ENCODE measurements at places on chromosomes 2 and 18.
A peak's percentile ranks its signal among the peaks of the same experiment; 100 is the strongest.

DNA sequence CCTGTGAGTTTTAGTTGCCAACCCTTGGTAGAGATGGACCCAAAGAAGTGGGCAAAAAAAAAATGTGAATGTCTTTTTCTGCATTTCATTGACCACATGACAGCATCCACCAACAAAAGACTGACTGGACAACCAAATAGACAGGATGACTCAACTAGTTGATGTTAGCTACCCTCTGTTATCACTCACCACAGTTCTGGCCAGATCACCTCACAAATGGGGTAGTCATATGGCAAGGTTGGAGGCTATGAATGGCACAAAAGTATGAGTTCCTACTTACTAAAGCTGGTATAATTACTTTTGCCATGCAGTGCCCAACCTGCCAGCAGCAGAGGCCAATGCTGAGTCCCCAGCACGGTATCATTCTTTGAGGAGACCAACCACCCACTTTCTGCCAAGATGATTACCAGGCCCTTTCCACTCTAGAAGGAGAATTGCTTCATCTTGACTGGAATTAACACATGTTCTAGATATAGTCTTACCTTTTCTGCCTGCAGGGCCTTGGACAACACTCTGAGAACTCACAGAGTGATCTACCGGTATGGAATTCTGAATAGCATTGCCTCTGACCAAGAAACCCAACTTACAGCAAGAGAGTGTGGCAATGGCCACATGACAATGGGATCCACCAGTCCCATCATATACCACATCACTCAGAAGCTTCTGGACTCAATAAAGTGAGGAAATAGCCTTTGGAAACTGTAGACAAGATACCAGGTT, 20.1 kb upstream of the TCF7L1 start:
- no peak for DNase-seq

GRCh38 chr2:126571403-126571802, 84.6 kb upstream of the GYPC start:
- DNase-seq = no peak

- DNase-seq = no peak
Measured at GRCh38 chr18:35868915-35869314, 103.6 kb upstream of the RMP24 start.

DNA sequence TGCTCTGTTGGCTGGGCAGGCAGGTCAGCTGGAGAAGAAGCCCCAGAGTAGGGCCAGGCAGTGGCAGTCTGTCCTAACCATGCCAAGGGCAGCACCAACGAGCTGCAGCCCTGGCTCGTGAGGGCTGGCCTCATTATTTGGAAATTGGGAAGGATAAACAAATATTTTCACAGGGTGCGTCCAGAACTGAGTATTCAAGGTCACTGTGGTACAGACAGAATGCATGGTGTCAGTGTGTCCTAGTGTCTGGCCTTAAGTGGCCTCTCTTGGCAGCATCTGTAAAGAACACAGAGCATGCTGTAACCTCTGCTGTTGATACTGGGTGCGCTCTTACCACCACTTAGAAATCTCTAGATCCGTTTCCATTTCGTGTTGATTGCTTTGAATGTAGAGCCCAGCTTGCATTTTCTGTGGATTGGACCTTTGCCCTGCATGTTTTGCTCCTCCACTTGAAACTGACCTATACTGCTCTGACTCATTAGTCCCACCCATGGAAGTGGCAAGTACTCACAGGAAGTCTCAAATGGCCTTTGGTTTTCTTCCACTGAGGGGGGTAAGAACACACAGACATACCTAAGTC, 88.2 kb downstream of the GREB1L start:
- no peak for DNase-seq

DNA sequence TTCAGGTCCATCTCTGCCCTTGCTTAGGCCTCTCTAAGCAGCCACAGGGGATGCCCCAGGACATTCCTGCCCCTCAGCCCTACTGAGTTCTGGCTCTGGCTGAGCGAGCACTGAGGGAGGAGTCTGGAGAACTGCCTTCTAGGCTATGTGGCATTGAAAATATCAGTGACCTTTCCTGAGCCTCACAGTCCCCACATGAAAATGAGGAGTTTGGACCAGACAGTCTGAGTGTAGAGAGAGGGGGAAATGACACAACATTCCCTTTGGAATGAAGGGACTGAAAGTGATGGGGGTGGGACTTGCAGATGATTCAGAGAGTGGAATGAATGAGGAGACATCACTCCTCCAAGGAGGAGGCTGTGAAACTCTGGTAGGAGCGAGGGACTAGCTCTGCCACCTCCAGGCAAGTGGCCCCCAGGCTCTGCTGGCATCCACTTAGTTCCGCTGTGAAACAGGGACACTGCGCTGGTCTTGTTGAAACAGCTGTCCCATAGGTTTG, 8.0 kb downstream of the TNS1 start:
- DNase-seq = no peak

- DNase-seq = no peak
Measured at GRCh38 chr2:72953976-72954375, 36.7 kb downstream of the EMX1 start.

GRCh38 chr2:215748446-215748845, 264.9 kb downstream of the MREG start:
- DNase-seq = no peak

- DNase-seq = no peak
Measured at GRCh38 chr2:189511210-189511959, 69.2 kb downstream of the SLC40A1 start.

- no peak for DNase-seq
Measured at GRCh38 chr2:202017940-202018339, 15.7 kb upstream of the FZD7 start.

- peak; percentile 52 for DNase-seq
Measured at GRCh38 chr2:37809525-37809924, 115.6 kb upstream of the RMDN2 start.

GRCh38 chr2:47221039-47221438, 65.9 kb upstream of the STPG4 start:
- DNase-seq = no peak

GRCh38 chr2:104583811-104584210, 270.1 kb upstream of the POU3F3 start:
- DNase-seq = no peak

GRCh38 chr2:72629062-72629461, 196.8 kb downstream of the EXOC6B start:
- DNase-seq = no peak

DNA sequence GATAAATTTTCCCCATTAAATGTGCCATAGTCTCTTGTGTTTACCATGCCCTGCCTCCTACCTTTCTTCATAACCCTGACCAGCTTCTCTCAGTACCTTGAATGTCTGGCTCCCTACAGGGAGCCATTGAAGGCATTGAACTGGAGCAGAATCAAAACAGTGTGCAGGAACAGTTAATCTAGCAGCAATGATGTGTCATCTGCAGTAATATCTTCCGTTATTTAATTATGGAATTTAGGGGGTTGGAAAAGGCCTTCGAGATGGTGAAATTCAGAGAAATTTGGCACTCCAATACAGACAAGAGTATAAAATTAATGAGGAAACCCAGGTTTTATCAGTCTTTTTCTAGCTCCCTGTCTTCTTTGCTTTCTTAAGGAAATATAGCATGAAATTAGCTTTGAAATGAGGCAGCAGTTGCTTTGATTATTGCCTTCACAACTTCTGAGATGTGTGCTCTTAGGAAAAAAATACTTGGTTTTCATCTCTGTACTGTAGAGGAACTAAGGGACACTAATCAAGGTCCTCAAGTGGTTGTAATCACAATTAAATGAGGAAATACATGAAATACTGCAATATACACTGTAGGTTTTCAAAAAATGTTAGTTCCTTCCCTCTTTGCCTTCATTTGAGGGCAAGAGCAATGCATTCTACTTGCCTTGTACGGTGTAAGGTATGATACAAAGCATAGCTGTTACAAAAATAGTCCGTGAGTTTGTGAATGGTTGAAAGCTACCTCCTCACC, 369.1 kb downstream of the SETBP1 start:
- no peak for DNase-seq

- no peak for DNase-seq
Measured at GRCh38 chr2:162072976-162073887, 783 bp downstream of the DPP4 start.

- no peak for DNase-seq
Measured at GRCh38 chr2:48514348-48515003, 15.5 kb upstream of the STON1 start.

- DNase-seq = no peak
Measured at GRCh38 chr18:21684731-21685130, 19.8 kb downstream of the ABHD3 start.

GRCh38 chr18:36762074-36762473, 66.7 kb downstream of the TPGS2 start:
- no peak for DNase-seq

- no peak for DNase-seq
Measured at GRCh38 chr2:239271882-239272281, 128.9 kb downstream of the HDAC4 start.

- DNase-seq = no peak
Measured at GRCh38 chr18:46484971-46485370, 172.0 kb downstream of the LOXHD1 start.

DNA sequence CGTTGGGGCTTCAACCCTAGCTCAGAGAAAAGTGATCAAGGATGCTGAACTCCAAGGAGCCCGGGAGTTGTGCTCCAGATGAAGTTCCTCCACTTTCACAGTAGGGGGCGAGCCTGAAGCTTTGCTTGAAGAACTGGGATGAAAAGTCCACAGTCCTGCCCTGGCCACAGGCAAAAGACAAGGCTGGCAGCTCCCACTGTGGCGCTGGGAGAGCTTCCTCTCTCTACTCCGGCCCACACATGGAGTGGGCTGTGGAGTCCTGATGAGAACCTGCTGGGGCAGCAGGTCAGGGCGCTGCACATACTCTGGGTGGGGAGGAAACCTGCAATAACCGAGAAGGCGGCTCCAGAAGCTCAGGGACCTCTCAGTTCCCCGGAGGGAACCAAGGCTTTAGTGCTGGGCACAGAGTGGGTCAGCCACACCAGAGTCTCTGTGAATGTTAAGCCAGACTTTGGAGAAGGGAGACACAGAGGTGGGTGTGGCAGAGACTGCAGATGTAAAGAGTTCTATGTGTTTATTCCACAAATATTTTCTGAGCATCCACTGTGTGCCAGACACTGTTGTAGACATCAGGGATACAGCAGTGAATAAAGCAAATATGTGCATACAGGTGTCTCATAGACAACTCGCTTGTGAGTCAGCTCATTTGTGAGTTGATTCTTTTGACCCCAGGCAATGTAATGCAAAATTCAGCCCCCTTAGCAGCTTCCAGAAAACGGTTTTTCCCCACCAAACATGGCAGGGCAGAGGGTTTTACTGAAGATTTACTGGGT, 48.0 kb upstream of the MRPL33 start:
- DNase-seq = peak; percentile 30

DNA sequence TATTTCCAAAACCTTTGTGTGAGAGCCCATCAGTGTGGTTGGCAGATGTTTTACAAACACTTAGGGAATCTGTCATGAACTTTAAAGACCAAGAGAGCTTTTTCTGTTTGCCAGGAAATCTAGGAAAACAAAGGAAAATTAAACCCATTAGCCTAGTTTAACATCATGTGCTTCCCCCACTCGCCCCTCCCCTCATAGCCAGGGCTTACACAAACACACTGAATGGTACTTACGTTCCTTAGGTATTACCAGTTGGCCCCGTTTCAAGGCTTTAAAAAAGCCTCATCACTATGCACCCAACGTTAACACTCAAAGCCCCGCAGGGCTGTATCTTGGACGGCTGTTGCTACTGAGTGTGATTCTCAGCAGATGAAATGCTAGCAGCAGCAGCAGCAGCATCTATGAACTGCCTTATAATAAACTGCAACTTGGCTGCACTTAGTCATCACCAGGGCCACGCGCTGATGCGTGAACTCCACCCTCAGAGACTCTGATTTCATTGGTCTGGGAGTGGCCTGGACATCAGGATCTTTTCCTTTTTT, 20.1 kb upstream of the TTC39C start:
- DNase-seq = no peak

DNA sequence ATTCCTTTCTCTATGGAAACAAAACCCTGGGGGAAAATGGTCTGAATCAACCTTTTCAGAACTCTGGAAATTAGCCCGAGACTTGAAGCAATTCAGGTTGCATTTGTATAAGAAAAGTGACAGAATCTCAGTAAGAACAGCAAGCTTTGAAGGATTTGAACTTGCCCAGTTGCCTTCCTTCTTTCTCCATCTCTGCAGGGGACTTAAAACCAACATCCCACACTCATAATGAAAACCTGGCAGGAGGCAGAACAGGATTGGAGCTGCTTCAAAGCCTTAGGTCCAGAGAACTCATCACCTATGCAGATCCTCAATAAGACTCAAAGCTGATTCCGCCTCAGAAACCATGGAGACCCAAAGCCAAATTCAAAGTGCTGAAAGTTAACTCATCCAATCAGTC, 790.5 kb upstream of the ID2 start:
- no peak for DNase-seq

DNA sequence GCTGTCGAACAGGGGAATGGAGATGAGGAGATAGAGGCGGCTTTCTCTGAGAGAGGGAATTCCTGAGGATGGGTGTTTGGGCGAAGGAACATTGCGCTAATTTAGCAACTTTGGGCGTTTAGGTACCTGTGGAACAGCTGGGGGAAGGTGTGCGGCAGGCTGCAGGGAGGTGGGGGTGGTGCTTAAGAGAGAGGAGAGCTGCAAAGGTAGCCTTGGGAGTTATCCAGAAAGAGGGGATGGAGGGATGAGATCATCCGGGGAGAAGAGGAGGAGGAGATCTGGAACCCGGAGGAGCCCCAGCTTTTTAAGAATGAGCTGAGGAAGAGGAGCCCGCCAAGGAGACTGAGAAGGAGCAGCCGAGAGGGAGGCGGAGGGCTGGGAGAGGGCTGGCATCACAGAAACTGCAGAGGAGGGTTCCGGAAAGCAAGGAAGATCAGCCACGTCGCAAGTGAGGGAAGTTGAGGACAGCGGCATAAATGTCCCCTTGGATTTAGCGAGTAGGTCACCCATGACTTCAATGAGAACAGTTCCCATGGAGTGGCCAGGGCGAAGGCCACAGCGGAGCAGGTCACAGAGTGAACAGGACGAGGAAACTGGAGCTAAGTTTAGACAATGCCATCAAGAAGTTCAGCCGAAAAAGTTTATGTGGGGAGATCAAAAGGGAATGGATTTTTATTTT, 174.7 kb downstream of the KLHL29 start:
- DNase-seq = no peak

DNA sequence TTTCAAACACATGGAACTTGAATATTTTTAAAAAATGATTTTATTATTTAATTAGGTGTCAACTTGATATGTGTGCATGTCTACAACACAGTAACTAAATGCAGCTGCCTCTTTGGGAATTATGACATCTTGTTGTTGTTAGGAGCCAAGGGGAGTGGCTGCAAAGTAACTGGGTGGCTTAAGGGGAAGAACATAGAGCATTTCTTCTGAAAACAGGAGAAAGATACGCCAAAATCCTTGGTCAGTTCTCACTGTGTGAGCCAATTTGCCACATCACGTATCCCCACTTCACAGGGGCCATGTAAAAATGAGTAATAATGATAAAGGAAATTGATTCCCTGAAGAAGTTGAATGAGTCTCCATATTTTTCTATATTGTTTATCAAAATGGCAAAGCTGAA, 309.8 kb upstream of the COL3A1 start:
- no peak for DNase-seq

DNA sequence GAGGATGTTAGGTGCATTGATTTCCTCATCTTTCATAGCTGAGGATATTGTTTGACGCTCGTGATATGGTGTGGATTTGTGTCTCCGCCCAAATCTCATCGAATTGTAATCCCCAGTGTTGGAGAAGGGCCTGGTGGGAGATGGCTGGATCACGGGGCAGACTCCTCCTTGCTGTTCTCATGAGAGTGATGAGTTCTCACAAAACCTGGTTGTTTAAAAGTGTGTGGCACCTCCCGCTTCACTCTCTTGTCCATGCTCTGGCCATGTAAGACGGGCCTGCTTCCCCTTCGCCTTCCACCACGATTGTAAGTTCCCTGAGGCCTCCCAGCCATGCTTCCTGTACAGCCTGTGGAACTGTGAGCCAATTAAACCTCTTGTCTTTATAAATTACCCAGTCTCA, 28.4 kb upstream of the GPC1 start:
- no peak for DNase-seq
